ENCODE measurements at places on chromosomes 7 and 10.

- DNase-seq, result no peak
Measured at GRCh38 chr7:83579740-83580139, 69.2 kb downstream of the SEMA3E start.

- no peak for DNase-seq
Measured at GRCh38 chr10:109593682-109594081, 329.6 kb downstream of the XPNPEP1 start.

GRCh38 chr7:123122916-123123315 is 76.9 kb downstream of the SLC13A1 start:
- no peak for DNase-seq

GRCh38 chr7:12244129-12244528 is 33.0 kb downstream of the TMEM106B start:
- DNase-seq, result peak; percentile 32

DNA sequence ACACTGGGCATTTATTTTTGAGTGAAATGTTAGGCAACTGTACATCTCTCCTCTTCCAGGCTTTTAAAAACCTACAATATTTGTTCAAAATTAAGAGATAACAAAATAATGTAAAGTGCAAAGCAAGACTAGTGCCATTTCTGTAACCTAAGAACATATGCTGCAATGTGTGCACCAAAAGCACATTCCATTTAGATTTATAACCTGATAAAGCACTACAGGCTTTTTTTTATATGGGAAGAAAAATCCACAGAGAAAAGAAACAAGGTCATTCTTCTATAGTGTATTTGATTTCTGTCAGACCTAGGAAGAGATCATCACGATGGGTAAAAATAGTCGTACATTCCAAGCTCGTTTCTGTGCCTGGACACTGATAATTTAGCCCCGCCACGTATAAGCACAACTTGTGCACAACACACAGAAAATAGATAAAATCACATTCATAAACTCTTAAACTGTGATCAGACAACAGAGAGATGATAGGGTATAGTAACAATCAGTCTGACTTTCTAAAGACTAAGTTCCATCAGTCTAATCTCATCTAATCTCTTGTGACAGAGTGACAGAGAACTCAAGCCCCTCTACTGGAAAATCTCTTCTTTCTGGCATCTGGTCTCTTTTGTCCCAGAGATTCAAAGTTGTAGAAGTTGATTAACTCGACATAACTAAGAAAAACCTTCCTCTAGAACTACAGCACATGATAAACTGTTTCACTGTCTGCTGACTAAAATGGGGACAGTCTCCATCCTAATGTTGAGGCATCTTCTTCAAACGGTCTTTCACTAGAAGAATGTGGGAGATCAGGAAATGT is 6.7 kb downstream of the LAMB1 start:
- no peak for DNase-seq

- DNase-seq, result no peak
Measured at GRCh38 chr10:11135709-11136108, 118.0 kb downstream of the CELF2 start.

- no peak for DNase-seq
Measured at GRCh38 chr7:129401967-129402860, 32.0 kb upstream of the STRIP2 start.

- DNase-seq, result no peak
Measured at GRCh38 chr7:101792051-101792681, 25.3 kb upstream of the CUX1 start.

GRCh38 chr7:55063633-55064032 is 44.8 kb downstream of the EGFR start:
- DNase-seq, result no peak

- DNase-seq, result no peak
Measured at GRCh38 chr10:59325116-59325515, 37.2 kb downstream of the FAM13C start.

GRCh38 chr7:132347858-132348257 is 228.4 kb downstream of the PLXNA4 start:
- no peak for DNase-seq

- DNase-seq, result no peak
Measured at GRCh38 chr10:77899690-77900089, 26.9 kb downstream of the DLG5 start.

DNA sequence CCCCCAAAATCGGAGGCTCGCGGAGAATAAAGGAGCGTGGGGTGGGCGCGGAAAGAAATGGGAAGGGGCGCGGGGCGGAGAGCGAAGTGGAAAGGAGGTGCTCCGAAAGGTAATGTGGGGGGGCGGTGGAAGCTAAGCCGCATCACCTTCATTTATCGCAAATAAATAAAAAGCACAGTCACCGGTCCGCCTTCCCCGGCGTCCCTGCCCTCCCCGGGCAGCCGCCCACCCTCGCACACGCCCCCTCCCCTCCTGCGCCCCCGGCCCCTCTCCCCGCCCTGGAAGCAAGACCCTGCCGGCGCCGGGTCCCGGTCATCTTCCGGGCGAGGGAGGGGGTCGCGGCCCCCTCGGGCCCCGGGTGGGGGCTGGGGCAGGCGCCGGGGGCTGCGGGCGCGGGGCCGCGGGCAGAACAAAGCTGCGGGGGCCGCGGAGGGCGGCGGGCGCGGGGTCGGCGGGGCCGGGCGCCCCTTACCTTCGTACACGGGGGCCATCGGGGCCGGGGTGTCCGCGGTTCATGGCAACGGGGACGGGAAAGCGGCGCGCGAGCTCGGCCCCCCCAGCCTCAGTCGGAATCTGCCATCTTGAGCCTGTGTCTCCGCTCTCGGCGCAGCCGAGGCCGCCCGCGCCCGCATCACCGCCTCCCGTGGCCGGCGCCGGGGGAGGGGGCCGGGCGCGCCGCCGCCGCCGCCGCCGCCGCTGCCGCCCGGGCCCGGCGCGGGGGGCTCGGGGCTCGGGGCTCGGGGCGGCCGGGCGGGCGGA is 486 bp downstream of the HIPK2 start:
- DNase-seq, result peak; percentile 48

DNA sequence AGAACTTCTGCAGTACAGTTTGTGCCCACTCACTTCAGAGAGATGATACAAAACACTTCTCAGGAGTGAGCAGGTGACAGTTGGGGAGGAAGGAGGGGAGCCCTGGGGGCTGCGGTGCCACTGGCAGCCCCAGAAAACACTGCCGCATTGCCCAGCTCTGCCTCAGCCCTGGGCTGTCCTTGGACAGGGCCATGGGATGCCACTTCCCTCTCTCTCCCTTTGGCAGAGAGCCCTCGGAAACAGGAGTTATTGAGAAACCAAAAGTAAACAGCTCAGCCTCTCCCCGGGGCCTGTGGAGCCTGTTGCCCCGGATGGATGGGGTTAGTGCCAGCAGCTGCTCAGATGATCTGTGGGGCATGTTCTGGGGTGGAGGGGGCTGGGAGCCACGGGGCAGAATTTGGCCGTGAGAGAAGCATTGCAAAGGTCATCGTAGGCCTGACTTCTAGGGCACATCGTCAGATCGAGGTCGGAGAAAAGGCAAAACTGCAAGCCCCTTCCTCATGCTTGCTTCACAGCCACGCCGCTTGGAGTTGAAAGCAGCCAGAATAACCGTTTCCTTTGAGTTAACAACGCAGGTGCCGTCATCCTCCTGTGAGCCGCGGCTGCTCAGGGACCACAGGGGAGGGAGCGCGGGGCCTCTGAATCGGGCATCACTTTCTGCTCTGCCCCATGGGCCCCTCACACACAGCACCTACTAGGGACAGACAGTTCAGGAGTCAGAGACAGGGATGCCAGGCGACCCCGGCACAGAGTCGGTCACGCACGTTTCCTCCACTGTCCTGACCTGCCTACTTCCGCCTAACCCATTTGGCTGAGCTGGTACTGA is 256.4 kb downstream of the CAMK1D start:
- DNase-seq, result peak; percentile 53

- no peak for DNase-seq
Measured at GRCh38 chr7:42046483-42046882, 190.5 kb downstream of the GLI3 start.

DNA sequence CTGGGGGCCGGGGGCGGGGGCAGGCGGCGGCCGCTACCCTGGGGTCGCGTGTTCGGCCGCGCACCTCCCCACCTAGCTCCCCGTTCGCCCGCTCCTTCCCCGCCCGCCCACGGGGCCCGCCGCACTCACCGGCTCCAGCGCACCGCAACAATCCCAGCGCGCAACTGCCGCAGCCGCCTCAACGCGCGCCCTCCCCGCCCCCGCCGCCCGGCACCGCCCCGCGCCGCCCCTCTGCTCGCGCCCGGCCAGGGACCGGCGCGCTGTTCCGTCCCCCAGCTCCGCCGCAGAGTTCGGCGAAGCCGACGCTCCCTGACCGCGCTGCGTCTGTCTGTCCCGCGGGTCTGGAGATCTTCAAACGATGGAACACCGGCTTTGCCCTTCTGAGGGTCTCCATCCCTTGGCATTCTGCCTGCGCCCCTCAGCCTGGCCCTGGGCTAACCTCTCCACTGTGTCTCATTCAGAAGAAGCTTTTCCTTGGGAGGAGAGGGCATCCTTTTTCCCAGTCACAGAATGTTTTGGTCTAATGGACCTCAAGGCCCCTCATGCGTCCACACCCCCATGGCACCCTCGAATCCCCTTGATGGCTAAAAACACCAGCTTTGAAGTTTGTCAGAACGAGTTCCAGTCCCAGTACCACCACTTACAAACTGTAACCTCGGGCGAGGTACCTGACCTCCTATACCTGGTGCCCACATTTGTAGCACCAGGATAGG is at the start of gene NT5C2:
NT5C2 (minus strand) TSS at position 166 of the 713 bp plus-strand sequence. CDS start 18,314 bp downstream, outside the sequence.
- peak; percentile 53 for DNase-seq

GRCh38 chr10:19385846-19386450 is 337.3 kb downstream of the MALRD1 start:
- peak; percentile 8 for DNase-seq

GRCh38 chr10:18178854-18179483 is 38.7 kb downstream of the CACNB2 start:
- DNase-seq, result no peak

GRCh38 chr7:114229246-114229645 is 185.4 kb upstream of the FOXP2 start:
- DNase-seq, result no peak

- DNase-seq, result no peak
Measured at GRCh38 chr10:75334720-75335119, 66.8 kb downstream of the ZNF503 start.

GRCh38 chr10:17657103-17657500 is 13.2 kb downstream of the STAM start:
- no peak for DNase-seq

GRCh38 chr7:55903985-55904759 is 16.9 kb downstream of the ZNF713 start:
- no peak for DNase-seq

DNA sequence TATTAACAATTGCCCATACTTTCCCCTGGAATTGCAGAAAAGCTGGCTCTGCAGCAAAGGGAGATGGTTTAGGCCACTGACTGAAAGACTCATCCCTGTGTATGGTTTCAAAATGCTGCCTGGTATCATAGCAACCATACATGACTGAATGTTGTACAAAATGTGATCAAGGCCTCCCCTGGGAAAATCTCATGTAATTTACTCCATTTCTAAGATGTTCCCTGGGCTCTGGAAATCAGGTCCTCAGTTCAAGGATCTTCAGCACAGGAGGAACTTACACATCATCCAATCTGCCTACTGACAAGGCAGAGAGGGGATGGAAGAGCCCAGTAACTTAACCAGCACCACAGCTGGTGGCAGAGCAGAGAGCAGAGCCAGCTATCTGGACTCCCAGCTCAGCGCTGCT is 111.8 kb downstream of the JAZF1 start:
- no peak for DNase-seq

Data from HuH-7 (cell line).